Neural progenitor cell (in vitro differentiated cells): ENCODE measurements at places on chromosomes 5 and 9.

- DNase-seq: peak; percentile 74
Measured at GRCh38 chr9:114906922-114907571, 23.3 kb downstream of the TNFSF8 start.

GRCh38 chr5:150765799-150766169 is 7.0 kb upstream of the DCTN4 start:
- no peak for DNase-seq

DNA sequence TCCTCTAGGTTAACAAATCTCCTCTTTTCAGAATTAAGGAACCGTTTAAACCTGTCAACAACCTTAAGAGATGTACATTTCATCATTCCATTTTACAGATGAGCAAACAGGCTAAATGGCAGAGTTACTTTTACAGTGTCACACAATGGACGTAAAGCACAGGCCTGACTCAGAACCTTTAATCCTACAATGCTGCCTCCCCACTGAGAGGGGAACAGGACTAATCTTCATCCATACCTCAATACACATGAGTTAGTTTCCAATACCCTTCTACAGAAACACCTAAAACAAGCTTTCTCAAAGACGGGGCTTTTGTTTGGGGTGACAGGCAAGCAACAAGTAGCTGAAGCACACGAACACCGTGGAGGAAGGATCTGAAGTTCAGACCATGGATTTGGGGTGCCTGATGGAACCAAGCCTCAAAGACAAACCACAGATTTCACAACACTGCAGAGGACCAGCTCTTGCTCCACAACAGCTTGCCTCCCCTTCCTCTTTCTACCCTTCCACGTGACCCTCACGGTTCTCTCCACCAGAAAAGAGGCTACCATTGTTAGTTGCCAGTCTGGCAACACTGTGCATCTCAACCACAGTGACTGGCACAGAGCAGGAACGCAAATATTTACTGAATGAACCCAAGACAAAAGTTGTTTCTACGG is 1.8 kb downstream of the RNF130 start:
- DNase-seq: peak; percentile 79

- no peak for DNase-seq
Measured at GRCh38 chr9:126297661-126298060, 29.0 kb upstream of the MVB12B start.

DNA sequence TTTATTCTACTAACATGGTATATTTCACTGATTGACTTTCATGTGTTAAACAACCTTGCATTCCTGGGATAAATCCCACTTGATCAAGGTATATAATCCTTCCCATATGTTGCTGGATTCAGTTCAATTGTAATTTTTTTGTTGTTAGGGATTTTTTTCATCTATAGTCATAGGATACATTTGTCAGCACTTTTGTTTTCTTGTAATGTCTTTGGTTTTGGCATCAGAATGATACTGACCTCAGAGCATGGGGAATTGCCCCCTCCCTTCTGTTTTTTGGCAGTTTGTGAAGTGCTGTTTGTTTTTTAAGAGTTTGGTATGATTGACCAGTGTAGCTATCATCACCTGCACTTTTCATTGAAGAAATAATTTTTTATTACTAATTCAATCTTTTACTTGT is 176.8 kb upstream of the RASEF start:
- no peak for DNase-seq

DNA sequence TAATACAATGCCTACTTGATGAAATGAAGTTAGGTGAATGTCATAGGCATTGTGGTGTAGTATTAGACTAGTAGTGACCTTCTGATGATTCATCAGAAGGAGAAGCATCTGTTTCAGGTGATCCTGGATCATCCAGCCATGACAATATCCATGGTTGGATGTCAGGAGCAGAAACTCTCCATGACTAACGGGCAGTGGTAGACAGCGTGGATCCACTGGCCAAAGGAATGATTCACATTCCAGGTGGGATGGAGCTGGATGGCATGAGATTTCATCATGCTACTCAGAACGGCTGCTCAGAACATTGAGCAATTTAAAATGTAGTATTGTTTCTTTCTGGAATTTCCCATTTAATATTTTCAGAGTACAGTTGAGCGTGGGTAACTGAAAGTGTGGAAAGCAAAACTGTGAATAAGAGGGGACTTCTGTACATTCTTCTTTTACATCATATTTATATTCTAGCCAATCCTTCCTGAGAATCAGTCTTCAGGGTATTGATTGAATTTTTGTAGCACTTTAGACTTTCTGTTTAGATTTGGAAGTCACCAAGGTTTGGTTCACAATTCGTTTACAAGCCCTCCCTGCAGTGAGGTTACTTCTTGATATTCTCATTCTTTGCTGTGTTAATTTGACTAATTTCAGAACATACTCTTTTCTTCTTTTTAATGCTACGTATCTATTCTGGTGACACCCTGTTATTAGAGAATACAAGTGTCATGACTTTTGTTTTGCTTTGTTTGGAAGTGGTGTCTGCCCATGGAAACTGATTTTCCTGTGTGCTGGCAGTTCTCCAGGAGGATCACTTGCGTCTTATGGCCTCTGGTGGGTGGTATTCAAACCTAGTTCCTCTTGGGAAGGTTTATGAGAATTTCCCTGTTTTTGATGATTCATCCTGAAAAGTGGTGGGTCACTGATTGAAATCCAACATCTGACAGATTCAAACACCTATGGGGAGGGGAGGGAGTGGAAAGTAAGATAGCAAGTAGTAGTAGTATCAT is 12.2 kb upstream of the CLINT1 start:
- no peak for DNase-seq

DNA sequence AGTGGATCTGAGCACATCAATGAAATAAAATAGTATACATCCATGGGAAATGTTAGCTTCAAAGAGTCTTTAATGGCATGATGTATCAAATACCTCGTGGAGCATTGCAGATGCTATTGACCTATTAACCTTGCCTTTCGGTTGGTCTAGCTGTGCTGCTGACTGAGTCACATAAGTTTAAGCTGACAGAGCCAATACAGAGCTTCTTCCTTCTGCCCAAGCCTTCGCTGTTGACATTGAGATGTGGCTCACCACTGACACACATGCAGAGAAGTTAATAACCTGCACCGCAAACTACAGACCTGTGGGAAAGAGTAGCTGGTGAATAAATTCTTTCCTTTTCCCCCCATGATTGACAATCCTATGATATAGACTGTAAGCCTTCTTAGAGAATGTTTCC is 78.2 kb downstream of the LURAP1L start:
- DNase-seq: no peak

GRCh38 chr9:127133739-127134167 is 11.3 kb upstream of the ANGPTL2 start:
- DNase-seq: peak; percentile 53

DNA sequence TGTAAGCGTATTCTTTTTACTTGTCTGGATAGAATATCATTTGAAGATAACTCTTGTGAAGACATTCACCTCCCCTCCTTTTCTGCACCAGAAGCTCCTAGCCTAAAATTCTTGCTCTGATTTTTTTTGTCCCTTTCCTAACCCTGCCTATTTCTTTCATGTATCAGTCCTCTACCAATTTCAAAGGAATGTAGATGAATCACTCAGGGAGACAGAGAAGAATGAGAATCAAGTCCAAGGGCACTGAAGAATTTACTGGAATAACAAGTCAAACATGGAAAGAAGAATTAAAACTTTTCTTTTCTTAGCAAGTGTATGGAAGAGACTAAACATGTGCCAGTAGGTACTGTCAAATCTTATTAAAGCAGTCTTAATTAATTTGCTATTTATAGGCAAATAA is 618.7 kb downstream of the DNAH5 start:
- DNase-seq: no peak

- peak; percentile 38 for DNase-seq
Measured at GRCh38 chr5:158234323-158235158, 375.6 kb upstream of the CLINT1 start.

- DNase-seq: peak; percentile 73
Measured at GRCh38 chr9:104682642-104683041, 11.7 kb upstream of the OR13D1 start.

GRCh38 chr5:92909602-92909962 is 671.4 kb downstream of the NR2F1-AS1 start:
- DNase-seq: peak; percentile 89

GRCh38 chr9:137313956-137314560 is 12.0 kb upstream of the NRARP start:
- peak; percentile 2 for DNase-seq

DNA sequence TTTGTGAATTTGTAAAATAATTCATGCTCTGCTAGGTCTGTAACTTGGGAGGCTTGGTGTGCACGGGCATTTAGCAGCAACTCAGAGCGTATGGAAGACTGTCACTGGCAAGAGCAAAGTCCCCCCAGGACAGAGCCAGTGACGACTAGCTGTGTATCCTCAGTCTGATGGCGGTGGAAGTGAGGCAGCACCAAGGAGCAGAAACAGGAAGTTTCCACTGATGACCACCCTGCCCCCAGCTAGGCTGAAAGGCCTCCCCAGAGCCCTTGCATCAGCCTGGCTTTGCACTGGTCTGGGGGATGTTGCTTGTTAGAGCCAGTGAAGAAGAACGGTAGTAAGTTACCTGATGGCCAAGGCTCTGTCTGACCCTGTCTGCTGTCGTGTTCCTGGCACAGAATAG is 66.8 kb upstream of the ABL1 start:
- no peak for DNase-seq

DNA sequence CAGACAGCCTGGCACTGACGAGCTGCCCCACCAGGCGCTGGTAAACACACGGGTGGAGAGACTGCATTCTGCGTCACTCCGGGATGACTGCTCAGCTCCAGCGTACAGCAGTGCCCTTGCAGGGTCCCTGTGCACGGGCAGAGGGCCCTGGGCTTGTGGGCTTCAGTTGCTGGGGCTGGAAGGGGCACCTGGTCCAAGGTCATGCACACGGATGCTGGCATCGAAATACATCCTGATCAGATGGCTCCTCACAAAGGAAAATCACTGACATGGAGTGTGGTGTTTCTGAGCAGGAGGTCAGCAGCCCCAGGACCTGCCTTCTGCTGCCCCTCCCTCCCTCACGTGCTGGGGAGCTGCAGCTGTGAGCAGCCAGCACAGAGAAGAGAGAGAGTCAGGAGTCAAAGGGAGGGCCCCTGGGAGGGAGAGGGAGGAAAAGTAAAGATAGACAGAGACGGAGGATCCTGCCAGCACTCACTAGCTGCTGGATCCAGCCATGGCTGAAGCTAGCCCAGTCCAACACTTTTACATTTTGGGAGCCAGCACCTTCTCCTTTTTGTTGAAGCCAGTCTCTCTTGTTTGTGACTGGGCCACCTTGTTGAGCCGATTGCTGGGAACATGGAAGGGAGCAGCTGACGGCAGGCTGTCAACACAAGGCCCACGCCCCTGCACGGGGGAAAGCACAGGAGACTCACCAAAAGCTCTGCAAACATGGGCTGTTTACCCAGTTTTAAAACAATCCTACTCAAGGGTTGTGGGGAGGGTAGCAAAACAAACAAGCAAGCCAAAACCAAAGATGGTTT is 166.5 kb upstream of the PHYKPL start:
- DNase-seq: no peak

GRCh38 chr9:134358026-134358661 is 31.9 kb downstream of the RXRA start:
- DNase-seq: no peak

DNA sequence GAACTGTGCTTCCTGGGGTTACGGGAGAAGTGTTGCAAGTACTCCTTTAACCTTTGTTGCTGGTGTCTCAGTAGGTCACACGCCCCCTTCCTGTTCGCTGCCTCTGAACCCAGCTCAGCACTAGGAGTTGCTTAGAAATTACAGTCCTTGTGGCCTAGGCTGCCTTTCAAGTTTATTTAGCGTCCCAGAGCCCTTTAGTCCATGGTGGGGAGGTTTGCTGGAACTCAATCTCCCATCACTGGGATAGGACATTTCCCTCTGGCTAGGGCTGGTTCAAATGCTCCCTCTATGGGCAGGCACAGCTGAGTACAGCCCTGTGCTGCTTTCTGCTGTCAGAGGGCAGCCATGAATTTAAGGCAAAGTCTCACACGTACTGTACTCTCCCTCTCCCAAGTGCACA is 4.7 kb downstream of the IFNA8 start:
- peak; percentile 13 for DNase-seq

- DNase-seq: peak; percentile 40
Measured at GRCh38 chr9:129964901-129965734, 77.9 kb downstream of the FNBP1 start.

- DNase-seq: no peak
Measured at GRCh38 chr5:173201636-173202265, 33.3 kb downstream of the NKX2-5 start.

DNA sequence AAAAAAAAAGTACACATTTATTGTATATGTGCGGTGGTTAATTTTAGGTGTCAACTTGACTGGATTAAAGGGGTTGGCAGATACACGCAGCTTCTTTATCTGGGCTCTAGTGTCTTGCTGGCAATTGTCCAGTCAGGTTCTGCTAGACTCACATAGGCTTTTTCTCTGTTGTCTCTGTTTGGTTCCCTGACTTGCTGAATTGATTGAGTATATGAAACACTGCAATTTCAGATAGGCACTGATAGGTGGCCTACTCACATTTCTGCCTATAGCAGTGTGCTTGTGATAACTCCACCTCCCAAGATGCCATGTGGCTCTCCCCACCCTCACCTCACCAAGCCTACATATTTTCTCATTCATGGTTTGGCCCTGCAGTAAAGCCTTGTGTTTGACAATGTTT is 52.5 kb downstream of the AOPEP start:
- no peak for DNase-seq

DNA sequence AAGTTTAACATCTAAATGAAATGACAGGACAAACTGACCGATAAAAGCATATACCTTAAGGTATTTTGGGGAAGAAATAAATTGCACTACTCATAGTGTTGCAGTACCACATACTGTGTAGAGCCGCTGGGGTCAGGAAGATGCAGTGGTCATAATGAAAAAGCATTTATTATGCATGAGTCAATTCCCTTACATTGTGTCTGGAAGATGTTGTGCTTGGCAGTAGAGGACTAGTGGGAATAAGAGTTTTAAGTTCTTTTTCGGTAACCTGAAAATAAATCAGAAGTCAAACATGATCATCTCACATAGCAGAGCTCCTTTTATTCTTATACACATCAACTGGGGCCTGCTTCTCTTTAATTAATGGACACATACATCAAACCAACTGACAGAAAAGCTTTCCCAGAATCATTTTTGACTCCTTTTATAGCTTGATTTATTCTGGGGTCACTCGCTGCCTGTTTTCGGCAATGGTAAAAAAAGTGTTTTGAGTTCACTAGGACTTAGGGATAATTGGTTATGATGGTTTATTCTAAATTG is 262.5 kb upstream of the CHD1 start:
- DNase-seq: no peak

GRCh38 chr9:86324308-86324707 is 29.9 kb downstream of the TUT7 start:
- DNase-seq: no peak

DNA sequence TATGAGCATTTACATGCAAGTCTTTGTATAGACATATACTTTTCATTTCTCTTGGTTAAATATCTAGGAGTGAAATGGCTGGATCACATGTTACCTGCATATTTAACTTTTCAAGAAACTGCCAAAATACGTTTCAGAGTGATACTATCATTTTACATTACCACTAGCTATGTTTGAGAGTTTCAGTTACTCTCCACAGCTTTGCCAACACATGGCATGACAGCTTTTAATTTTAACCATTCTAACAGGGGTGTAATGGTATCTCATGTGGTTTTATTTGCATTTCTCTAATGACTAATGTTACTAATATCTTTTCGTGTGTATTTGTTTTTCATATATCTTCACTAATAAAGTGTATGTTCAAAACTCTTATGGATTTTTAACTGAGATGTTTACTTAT is 99.8 kb downstream of the DTWD2 start:
- DNase-seq: no peak
